ENCODE measurements at places on chromosomes 5 and 9.

DNA sequence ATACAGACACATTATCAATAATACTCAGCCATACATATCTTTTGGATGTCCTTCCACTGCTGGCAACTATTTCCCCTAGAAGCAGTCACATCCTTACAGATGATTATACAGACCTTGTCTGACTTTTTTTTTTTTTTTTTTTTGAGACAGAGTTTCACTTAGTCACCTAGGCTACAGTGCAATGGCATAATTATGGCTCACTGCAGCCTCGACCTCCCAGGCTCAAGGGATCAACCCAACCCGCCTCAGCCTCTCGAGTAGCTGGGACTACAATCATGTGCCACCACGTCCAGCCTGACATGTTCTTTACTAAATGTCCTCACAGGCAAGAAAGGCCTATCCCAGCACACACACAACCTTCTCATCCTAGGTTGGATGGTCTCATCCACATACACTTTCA lies 24.0 kb downstream of the NR6A1 start:
- DNase-seq = no peak

GRCh38 chr5:35852084-35852734 lies 4.5 kb upstream of the IL7R start:
- no peak for DNase-seq

DNA sequence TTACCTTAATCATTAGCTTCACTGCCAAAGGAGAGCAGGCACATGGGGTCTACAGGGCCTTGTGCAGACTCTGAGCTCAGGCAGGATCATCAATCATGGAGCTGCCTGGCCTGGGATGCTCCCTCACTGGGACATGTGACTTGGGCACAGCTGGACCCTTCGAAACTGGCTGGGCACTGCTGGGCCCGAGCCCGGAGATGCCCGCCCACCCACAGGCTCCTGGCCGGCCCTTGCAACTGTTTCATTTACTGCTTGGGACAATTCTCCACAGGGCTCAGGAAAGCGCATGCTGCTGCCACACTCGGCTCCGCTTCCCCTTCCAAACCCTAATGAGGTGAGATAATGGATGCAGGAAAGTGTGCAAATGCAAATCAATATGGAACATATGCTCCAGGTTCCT lies 387.5 kb downstream of the TRIM36 start:
- DNase-seq = no peak

DNA sequence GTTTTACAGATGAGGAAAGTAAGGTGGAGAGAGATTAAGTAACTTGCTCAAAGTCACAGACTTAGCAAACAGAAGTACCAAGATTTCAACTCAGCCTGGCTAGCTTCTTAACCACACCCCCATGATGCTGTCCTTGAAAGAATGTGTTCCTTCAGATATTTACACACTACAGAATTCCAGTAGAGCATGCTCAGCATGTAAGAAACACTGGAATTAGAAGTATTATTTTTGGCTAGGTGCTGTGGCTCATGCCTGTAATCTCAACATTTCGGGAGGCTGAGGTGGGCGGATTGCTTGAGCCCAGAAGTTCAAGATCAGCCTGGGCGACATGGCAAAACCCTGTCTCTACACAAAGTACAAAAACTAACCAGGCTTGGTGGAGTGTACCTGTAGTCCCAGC lies 142.4 kb downstream of the EDIL3 start:
- DNase-seq = no peak

- no peak for DNase-seq
Observed at GRCh38 chr5:96794757-96795156, 13.0 kb downstream of the ERAP1 start.
